ENCODE measurements at places on chromosomes 16 and 17. TPM values are rescaled to one million over a fixed set of nuclear protein-coding genes. Genes with fewer than 3 reads are reported as not detected.

HCRT gene
- total RNA-seq, result not detected

KRT36 gene
- not detected for total RNA-seq

LITAF gene
- total RNA-seq, result 214 TPM

HSPB9 gene
- total RNA-seq, result not detected

CCL13 gene
- not detected for total RNA-seq

EMP2 gene
- total RNA-seq, result 23.3 TPM

SPECC1 gene
- total RNA-seq, result 67.5 TPM

CNGB1 gene
- 0.08 TPM for total RNA-seq

SEZ6 gene
- total RNA-seq, result 0.05 TPM

CDK5RAP3 gene
- total RNA-seq, result 95.8 TPM

LPCAT2 gene
- total RNA-seq, result 7.4 TPM

PLA2G10 gene
- not detected for total RNA-seq

SEPHS2 gene
- total RNA-seq, result 54.4 TPM

DPEP3 gene
- total RNA-seq, result not detected

MAPT gene
- total RNA-seq, result 1.7 TPM
